CD4-positive, CD25-positive, alpha-beta regulatory T cell (primary cell): ENCODE measurements at places on chromosomes 2 and 18. TPM values are rescaled to one million over a fixed set of nuclear protein-coding genes. Genes with fewer than 3 reads are reported as not detected.
A peak's percentile ranks its signal among the peaks of the same experiment; 100 is the strongest.

- DNase-seq: peak; percentile 33
Measured at GRCh38 chr2:46229134-46230063, 67.8 kb upstream of the EPAS1 start.

GRCh38 chr2:127768775-127769479 lies 42.0 kb downstream of the WDR33 start:
- DNase-seq: no peak

DNA sequence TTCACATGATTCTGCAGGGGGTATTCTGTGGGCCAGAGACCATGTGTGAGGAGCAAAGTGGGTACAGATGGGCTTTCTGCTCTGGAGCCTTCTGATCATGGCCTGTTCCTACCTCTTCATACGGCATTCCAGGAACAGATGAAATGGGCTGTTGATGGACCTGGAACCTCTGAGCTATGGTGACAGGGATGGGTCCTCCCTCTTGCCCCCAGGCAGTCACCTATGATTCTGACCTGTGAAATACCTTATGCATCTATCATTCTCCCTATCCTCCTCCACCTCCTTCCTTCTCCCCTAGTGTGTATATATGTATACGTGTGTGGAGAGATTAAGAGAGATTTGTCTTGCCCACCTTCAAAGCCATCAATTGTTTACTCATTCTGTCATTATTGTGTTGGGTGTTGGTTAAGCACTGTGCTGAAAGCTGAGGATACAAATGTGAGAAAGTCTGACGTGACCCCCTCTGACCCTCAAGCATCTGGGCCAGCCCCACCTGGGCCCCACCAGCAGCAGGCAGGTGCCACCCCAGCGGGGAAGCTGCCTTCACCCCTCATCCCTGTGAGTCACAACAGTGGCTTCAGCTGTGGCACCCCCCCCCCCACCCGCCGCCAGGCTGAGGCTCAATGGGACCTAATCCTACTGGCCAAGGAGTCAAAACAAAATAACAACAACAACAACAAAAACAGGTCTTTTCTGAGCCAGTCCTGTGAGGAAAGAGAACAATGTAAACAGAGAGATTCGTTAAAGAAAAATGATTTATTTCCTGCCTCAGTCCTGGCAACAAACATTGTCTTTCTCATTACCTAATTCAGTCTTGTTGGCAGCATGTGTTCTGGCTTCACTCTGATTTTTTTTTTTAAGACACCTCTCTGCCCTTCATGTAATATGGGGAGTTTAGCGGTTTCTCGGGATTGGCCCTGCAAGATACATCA lies 103.8 kb upstream of the CDC42EP3 start:
- no peak for DNase-seq

GRCh38 chr2:6523476-6523875 lies 342.2 kb downstream of the CMPK2 start:
- DNase-seq: no peak

ASTL gene
- 0.23 TPM for polyA plus RNA-seq

SKA1 gene
- 0.88 TPM for polyA plus RNA-seq

SLC35F6 gene
- 6.2 TPM for polyA plus RNA-seq
